Right ventricle myocardium inferior (tissue), 1 donor: ENCODE measurements at places on chromosomes 2 and 18. TPM values are rescaled to one million over a fixed set of nuclear protein-coding genes. Genes with fewer than 3 reads are reported as not detected.

- no peak for DNase-seq
Observed at GRCh38 chr2:182716650-182716979, 558 bp downstream of the DNAJC10 start.

- DNase-seq: no peak
Observed at GRCh38 chr18:48833701-48834412, 116.9 kb downstream of the SMAD7 start.

The IL1RL2 gene
- not detected for total RNA-seq

The GPR75 gene
- 0.51 TPM for total RNA-seq

The EVX2 gene
- not detected for total RNA-seq

The POMC gene
- total RNA-seq: 9.1 TPM

GRCh38 chr2:68411397-68412126 lies 46.5 kb downstream of the PLEK start:
- no peak for DNase-seq

The ZSWIM2 gene
- total RNA-seq: not detected

DNA sequence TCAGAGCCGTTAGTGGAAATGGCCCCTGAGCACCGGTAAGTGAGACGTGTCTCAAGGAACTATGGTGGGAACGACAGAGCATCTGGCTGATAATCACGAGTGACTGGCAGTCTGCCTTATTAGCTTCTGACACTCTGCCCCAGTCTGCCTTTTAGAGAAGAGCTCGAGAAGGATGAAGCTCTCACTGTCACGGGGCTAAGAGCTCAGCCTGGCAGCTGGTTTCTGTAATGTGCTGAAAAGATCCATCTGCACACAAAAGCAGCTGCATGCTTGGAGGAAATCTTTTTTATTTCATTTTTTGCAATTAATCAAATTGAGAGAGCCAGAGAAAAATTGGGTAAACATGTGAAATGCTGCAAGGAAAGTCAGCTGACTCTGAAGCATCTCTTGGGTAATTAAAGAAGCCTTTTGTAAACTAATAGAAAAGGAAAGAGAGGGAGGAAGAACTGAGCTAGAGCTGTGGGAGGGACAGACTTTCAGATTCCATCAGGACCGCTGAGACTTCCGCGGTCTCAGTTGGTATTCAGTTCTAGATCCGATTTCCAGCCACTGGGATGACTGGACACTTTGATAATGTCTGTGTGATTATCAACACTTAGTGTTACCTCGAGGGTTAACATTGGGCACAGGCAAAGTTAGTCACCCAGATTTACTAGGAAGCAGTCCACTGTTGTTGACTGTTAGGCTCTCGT lies 24.4 kb downstream of the MBP start:
- DNase-seq: no peak

The CTLA4 gene
- 0.19 TPM for total RNA-seq

- no peak for DNase-seq
Observed at GRCh38 chr2:176126929-176127773, 2.4 kb upstream of the HOXD8 start.

- DNase-seq: peak; percentile 47
Observed at GRCh38 chr18:34224423-34225217, at the start of gene NOL4. TSS of gene NOL4 (minus strand) at chr18:34224913. CDS start at chr18:34223253, 1,660 bp downstream.

GRCh38 chr2:230664128-230664527 lies 48.5 kb upstream of the CAB39 start:
- DNase-seq: no peak

- no peak for DNase-seq
Observed at GRCh38 chr2:114373591-114373990, 68.8 kb upstream of the DPP10 start.

GRCh38 chr2:65498396-65498795 lies 66.0 kb upstream of the SPRED2 start:
- no peak for DNase-seq

GRCh38 chr2:46954951-46955571 lies 39.5 kb upstream of the MCFD2 start:
- peak; percentile 72 for DNase-seq

- peak; percentile 70 for DNase-seq
Observed at GRCh38 chr2:241863536-241863954, 4.9 kb upstream of the PDCD1 start.
